ENCODE measurements at places on chromosomes 1 and 21.
A peak's percentile ranks its signal among the peaks of the same experiment; 100 is the strongest.

DNA sequence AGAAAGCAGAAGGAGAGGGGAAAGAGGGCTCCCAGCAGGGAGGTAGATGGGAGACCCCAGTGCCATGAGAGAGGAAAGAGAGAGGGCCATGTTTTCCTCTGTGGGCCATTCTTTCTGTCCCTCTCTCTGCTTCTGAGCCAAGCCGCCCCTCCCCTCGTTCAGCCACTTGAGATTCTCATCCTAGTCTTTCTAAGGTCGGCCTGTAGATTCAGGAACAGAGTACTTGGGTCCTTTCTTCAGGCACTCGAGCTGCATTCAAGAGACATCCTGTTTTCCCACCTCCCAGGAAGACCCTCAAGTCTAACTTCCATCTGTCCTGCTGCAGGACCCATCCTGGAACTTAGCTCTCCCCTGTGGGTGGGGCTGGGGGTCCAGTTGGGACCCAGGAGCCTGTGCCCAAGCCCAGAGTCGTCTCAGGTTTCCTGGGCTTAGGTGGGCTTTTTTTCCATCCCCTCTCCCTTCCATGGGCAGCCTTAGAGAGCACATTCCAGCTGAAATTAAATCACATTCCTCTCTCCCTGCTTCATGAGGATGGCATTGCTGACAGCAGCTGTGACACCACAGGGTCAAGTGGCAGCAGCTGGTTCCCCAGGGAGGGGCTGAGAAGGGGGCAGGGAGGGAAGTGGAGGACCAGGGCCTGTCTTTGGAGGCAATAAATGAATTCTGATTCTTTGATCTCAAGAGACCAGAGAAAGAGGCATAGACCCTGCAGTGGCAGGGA, 13.0 kb downstream of the NES start:
- DNase-seq = no peak

DNA sequence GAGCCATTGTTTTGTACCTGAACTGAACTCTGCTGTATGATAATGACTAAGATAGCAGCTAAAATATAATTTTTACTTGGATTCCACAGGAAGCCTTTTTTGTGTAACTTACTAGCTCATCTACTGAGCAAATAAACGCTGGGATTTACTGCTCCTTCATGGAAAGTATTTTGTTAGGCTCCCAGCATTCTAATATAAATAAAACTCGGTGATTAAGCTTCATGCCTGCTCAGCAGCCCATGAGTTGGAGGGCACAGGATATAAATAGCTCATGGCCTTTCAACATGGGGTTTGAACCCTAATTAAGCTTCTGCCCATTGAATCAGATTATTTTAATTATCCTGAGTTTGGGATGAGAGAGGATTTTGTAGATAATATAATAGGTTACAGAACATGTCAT, 180.0 kb downstream of the PCP4 start:
- no peak for DNase-seq

GRCh38 chr1:203100516-203100869, 14.7 kb upstream of the MYOG start:
- DNase-seq = no peak

- no peak for DNase-seq
These were observed 48.9 kb downstream of the INKA2 start for GRCh38 chr1:111690306-111690617.

DNA sequence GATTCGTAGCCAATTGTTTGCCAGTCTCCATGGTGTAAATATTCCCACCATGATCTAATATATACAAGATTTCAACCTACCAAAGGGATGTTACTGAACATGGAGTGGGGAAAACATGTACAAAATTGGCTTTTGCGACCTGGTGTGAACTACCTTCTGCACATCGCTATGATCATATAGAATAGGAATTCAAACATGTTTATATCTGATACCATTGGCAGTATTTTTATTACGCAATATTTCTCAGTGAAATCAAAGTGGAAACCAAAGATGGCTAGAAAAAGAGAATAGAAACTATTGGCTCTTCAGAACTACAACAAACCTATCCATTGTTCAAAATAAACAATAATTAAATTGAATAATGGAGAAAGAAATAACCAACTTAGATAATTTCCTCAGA, 285.1 kb downstream of the TPR start:
- DNase-seq = no peak

DNA sequence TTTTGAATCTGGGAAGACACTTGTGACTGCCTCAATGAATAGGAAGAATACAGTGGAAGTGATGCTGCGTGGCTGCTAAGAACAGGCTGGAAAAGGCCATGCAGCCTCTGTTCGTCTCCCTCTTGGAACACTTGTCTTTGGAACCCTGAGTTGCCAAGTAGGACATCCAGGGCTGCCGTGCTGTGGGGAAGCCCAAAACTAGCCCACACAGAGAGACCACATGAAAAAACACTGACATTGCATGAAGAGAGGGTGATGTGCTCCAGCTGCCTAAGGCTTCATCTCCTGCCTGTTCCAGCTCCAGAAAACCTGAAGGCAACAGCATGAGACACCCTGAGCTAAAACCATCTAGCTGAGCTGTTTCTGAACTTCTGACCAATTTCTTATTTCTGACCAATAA, 61.1 kb upstream of the GNG4 start:
- DNase-seq = no peak

DNA sequence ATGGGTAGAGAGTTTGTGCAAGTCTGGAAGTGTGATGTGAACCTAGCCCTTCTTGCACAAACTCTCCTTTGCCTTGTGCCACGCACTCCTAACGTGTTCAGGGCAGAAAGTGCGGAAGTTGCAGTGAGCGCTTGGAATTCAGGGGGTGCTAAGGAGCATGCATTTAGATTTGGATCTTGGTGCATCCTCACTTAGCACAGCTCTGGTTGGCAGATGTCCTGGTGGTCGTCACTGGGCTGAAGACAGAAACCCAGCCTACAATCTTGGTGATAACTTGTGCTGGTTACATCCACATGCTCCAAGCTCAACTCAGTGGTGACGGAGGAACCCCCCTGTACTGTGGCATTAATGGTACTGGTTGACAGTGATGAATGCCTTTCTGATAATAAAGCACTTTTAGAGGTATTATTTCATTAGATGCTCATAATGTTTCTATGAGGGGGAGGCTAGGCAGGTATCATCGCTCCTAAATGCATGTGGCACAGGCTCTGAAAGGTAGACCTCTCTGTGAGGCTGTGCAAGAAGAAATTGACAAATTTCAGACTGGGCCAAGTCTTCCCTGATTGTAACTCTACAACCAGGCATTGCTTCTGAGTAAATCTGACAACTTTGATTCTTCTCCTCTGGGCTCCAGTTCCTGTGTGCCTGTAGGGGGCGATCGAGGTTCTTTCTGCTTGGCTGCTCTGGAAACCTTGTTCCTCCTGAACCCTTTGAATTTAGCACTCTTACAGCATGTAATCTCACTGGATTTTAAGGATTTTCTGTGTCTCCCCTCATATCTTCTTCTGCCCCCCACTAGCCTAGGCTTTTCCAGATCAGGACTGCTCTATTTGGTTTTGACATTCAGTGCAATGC, 40.6 kb downstream of the MAPKAPK2 start:
- DNase-seq = peak; percentile 33

- no peak for DNase-seq
These were observed 8.1 kb downstream of the AGL start for GRCh38 chr1:99858286-99858685.

- no peak for DNase-seq
These were observed 144.8 kb downstream of the ST6GALNAC5 start for GRCh38 chr1:77012066-77012465.

DNA sequence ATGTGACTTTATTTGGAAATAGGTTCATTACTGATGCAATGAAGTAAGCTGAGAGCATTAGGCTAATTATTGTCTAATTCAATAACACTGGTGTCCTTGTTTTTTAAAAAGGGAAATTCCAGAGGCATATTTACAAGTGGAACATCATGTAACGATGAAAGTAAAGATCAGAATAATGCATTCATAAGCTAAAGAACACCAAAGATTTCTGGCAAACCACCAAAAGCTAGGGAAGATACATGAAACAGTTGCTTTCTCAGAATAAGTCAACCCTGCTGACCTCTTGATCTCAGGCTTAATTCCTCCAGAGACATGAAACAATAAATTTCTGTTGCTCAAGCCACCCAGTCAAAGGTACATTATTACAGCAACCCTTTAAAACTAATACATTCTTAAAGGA, 20.3 kb upstream of the IFI16 start:
- no peak for DNase-seq

DNA sequence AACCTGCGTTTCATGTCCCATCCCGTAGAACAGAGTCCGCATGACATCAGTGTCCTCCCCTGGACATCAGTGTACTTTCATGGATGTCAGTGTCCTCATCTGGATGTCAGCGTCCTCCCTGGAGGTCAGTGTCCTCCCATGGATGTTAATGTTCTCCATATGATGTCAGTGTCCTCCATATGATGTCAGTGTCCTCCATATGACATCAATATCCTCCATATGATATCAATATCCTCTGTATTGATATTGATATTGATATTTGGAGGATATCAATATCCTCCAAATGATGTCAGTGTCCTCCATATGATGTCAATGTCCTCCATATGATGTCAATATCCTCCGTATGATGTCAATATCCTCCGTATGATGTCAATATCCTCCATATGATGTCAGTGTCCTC, 284.9 kb downstream of the AJAP1 start:
- DNase-seq = no peak

GRCh38 chr1:198498881-198499280, 41.6 kb downstream of the ATP6V1G3 start:
- no peak for DNase-seq

- DNase-seq = no peak
These were observed 61.3 kb upstream of the PLD5 start for GRCh38 chr1:242585616-242586359.

DNA sequence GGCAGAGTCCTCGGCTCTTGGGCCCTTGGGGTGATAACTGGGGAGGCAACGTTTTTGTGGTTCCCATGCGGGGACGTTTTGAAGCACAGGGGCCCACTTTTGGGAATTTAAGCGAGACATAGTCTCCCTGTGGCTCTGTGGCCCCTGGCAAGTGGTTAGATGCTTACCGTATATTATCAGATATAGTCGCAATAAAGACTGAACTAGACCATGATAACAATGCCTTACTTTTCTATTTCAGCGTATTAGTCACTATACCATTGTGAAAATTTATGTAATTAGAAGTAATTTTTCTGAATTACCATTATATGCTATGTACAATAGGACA, 538 bp upstream of the RCAN1 start:
- no peak for DNase-seq

DNA sequence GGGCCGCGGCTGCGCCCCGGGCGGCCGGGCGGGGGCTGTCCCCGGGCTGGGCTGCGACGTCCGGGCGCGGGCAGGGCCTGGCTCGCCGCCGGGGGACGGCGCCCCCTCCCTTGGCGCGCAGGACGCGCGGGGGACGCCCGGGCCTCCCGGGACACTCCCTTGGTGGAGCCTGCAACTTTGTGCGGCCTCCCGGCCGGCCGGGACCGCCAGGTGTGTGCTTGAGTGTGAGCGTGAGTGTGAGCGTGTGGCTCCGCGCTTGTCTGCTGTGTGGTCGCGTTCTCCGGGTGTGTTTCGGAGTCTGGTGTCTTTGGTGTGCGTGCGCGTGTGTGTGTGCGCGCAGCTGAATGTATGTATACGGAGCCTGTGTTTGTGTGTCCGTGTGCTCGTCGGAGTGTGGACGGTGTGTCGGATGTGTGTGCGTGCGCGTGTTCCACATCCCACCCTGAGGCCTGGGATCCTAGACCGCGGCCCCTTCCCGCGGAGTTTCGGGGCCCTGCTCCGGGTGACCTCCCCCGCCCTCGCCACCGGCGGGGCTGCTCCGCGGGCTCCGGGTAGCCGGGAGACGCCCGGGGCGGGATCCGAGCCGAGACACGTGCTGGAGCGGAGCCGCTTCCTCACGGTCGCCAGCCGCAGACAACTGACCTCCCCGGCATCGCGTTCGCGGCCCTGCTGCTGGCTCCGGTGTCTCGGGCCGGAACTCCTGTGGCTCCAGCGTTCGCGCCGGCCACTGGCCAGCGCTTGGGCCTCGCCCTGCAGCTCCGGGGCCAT, 1.7 kb downstream of the PTPRU start:
- DNase-seq = no peak

GRCh38 chr21:39188521-39189139, 5.4 kb upstream of the PSMG1 start:
- DNase-seq = no peak

GRCh38 chr21:26443867-26444266, 129.2 kb downstream of the CYYR1 start:
- DNase-seq = no peak

DNA sequence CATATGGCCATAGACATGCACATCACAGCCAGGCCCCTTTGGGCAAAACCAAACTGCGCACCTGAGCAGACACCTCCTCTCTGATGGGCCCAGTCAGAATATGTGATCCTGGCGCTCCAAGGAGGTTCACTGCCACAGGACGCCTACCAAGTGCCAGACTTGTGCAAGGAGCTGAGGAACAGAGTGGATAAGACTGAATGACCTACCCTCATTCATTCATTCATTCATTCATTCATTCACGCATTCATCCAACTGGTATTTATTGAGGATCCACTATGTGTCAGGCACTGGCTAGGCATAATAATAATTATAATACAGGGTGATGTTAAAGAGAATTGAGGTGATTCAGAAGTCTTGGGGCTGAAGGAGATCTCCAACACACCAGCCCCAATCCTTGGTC, 2.4 kb upstream of the IGSF21 start:
- no peak for DNase-seq

DNA sequence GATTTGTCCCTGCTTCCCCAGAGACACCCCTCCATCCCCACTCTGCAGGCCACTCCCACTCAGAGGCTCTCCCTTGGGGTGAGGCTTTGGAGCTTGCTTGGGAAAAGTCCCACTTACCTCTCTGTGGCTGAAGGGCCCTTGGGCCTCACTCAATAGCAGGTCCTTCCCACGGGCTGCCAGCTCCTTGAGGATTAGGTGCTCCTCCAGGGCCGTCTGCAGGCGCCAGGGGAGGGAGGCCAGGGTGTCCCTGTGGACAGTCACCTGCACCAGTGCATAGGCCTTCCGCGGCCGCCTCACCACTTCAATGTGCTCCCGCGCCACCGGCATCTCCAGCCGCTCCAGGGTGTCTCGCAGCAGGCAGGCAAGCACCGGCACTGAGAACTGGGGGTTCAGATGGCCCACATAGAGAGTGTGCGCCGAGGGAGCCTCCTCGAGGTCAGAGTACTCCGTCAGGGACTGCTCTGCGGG, 1.4 kb downstream of the SLFNL1 start:
- no peak for DNase-seq

- DNase-seq = no peak
These were observed 14.5 kb upstream of the VPS13D start for GRCh38 chr1:12215118-12215961.

GRCh38 chr1:59718064-59718988, 96.4 kb upstream of the HOOK1 start:
- no peak for DNase-seq

DNA sequence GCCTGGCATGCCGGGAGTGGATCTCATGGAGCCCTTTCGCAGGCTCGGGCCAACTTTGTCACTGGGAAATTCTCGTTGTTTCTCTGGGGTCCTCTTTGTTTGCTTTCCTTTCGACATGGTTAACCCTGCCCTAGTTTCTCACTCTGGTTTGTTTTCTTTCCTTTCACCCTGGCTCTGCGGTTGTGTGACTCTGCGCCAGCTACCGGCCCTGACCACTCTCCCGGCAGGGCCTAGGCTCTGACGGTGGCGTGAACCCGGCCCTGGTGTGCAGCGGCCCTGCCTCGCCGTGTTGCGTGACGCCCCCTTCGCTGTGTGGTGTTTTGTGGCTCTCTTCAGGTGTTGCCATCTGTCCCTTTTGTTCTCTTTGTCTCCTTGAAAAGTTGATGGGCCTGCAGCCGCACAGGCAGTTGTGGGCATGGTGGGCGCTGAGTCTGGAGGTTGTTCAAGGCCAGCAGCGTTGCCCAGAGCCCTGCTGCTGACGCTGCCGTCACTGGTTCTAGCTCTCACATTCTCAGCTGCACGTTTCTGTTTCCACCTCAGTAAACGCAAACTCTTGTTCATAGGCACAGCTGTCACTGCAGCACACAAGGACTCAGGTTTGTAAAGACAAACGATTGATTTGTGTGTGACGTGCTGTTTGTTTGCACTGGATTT, 64.6 kb upstream of the DIP2A start:
- DNase-seq = no peak
